GOT3 (cell line): ENCODE measurements at places on chromosomes 7 and 10.

GRCh38 chr7:50754241-50754640 is 28.5 kb downstream of the GRB10 start:
- DNase-seq = no peak

GRCh38 chr10:88664142-88664541 is at the start of gene LIPF:
LIPF (plus strand) TSS chr10:88664442; CDS start chr10:88667298, 2,856 bp downstream.
- DNase-seq = no peak

DNA sequence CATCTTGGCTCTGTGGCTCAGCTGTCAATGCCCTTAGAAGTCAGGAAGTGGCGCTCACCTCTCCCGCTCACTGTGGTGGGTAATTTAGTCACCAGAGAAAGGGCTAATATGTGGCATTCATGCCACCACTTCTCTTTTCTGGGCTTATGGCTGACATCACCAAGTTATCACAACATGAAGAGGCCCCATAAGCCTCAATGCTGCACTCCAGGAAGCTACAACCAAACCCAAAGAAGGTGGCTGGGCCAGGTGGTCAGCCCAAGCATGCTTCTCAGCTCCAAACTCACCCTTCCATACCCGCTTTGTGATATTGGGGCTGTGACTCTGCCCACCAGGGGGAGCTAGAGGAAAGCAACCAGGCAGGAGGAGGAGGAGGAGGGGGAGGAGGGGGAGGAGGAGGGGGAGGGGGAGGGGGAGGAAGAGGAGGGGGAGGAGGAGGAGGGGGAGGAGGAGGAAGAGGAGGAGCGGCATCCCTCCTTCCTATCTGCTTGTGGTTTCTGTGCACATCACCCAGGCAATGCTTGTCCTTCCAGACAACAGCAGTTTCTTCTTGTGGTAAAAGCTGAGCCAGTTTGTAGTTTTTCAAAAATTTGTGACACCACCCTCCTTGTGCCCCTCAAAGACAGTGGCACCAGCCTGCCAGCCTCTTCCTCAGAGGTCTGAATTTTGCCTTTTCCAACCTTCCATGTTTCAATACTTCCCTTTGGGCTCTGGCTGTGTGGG is 42.1 kb downstream of the CYP26A1 start:
- DNase-seq = no peak

- DNase-seq = no peak
Measured at GRCh38 chr10:123757853-123758252, 91.7 kb downstream of the GPR26 start.

DNA sequence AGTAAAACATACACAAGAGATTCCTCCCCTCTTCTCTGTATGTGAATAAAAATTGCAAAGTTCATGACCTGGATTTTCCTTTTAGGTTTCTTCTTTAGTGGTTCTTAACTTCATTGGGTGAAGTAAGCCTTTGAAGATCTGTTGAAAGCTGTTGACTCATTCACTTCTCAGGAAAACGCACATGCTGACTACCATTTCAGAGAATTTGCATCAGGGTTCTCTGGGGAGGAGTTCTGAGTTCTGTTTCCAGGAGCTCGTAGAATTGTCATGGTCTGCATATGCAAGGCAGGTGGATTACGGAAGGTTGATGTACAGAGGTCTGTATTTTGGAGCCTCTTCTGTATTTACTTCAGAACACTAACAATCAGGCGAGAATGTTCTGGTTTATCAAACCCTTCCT is 962 bp upstream of the SLC26A4 start:
- DNase-seq = no peak

- no peak for DNase-seq
Measured at GRCh38 chr10:48209241-48209640, 65.3 kb downstream of the FRMPD2 start.

DNA sequence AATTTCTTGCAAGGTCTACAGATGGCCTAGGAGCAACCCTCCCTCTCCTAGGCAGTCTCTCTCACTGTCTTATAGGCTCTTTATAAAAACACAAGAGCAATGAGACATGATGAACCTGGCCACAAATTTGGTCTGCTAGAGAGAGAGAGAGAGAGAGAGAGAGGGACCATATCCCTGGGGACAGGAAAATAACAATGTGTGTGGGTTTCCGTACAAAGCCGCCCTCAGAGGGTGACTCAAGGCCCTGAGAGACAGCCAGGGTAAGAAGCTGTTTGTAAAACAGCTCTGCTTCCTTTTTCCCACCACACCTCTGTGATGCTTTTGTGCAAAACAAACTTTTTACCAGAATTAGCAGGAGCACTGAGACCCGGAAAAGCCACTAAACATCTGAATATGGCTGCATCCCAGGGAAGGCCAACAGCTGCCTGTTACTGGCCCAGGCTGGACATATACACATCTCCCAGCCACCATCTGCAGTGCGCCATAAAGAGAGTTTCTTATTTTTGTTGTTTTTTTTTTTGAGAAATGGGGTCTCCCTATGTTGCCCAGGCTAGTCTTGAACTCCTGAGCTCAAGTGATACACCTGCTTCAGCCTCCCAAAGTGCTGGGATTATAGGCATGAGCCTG is 18.4 kb downstream of the GIMAP5 start:
- no peak for DNase-seq

DNA sequence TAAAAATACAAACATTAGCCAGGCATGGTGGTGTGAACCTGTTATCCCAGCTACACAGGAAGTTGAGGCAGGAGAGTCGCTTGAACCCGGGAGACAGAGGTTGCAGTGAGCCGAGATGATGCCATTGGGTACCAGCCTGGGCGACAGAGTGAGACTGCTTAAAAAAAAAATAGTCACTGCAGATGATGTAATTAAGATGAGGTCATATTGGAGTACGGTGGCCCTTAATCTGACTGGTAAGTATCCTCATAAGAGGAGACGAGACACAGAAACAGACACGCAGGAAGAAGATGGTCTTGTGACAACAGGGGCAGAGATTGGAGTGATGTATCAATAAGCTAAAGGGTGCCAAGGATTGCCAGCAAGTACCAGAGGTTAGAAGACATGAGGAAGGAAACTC is 156.0 kb downstream of the FAM107B start:
- no peak for DNase-seq

- no peak for DNase-seq
Measured at GRCh38 chr10:11150231-11150731, 132.6 kb downstream of the CELF2 start.
